Epithelial cell of alveolus of lung (primary cell): ENCODE measurements at places on chromosomes 1 and 21. TPM values are rescaled to one million over a fixed set of nuclear protein-coding genes. Genes with fewer than 3 reads are reported as not detected.

The HES4 gene
- total RNA-seq: 11.4 and 13.4 TPM in 2 replicates

The KLF17 gene
- not detected in 2 replicates for total RNA-seq

The HOOK1 gene
- total RNA-seq: under 0.01 TPM in 1 of 2 replicates, not detected in the other

The MR1 gene
- 5.1 and 5.7 TPM in 2 replicates for total RNA-seq

The FAM72C gene
- 0.72 and 2.1 TPM in 2 replicates for total RNA-seq

The LMO4 gene
- total RNA-seq: 66.5 and 98.5 TPM in 2 replicates
